ENCODE measurements at places on chromosomes 7 and 10.

DNA sequence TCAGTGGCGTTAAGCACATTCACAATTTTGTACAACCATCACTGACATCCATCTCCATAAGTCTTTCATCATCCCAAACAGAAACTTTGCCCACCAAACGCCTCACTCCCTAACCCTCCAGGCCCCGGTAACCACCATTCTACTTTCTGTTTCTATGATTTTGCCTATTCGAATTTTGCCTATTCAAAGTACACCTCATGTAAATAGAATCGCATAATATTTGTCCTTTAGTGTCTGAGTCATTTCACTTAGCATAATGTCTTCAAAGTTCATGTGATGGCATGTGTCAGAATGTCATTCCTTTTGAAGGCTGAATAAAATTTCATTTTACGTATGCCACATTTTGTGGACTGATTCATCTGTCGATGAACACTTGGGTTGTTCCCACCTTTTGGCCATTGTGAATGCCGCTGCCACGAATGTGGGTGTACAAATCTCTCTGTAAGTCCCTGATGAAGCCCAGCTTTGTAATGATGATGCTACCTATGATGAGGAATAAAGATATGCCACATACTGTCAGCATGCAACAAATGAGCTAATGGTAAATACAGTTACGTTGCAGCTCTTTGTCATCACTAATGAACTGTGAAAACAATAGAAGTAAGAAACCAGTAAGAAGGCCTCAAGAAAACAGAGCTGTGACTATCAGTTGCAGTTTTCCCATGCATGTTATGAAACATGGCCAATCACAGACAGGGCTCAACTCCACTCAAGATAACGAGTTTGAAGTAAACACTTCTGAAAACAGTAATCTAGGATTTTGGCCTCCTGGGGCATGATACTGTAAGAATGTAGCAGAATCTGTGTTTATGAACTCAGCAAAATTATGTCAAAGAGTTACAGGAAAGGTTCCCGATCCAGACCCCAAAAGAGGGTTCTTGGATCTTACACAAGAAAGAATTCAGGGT lies 120.0 kb downstream of the ADAM12 start:
- DNase-seq = no peak

GRCh38 chr7:92131764-92132330 lies 2.4 kb downstream of the CYP51A1 start:
- DNase-seq = no peak

- DNase-seq = no peak
These were observed 7.2 kb downstream of the DEPP1 start for GRCh38 chr10:44971434-44971833.

DNA sequence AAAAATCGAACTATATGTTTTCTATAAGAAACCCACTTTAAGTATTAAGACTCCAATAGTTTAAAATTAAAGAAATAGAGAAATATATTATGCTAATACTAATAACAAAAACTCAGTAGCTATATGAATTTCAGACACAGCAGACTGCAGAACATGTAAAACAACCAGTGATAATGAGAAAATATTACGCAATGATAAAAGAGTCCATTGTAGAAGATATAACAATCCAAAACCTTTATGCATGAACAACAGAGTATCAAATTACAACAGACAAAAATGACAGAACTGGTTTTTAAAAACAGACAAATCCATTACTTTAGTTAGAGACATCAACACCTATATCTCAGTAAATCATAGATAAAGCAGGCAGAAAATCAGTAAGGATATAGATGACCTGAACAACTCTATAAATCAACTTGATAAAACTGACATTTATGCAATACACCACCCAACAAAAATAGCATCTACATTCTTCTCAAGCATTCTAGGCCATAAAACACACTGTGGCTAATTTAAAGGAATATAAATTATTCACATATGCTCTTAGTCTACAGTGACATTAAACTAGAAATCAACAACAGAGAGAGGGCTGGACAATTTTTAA lies 669.5 kb upstream of the GHITM start:
- no peak for DNase-seq

- no peak for DNase-seq
These were observed 99.6 kb downstream of the STRA8 start for GRCh38 chr7:135333200-135333599.

DNA sequence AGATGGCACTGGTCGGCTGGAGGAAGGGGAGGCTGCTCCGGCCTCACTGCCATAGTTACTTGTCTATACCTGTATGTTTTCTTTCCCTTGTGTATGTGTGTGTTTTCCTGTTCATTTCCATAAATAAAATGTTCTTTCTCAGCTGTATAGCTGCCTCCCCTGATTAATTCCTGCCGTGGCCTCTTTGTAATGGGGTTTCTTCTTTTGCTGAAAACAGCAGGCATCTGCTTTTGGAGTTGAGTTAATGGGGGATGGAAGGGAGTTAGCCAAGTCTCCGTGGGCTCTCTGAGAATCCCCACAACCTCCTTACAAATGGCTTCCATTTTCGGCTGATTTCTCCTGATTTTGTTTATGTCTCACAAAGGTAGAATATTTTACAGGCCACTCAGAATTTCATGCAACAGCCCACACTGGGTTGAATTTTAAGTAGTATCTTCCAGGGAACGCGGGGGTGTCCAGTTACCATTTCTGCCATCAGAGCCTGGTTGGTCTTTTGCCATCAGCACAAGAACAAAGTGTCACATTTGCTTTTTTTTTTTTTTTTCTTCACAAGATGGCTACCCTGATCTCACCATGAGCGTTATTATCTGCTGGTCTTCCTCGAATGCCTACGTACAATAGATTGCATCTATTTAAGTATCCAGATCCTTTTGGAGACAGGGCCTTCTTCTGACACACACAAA lies 88.1 kb upstream of the NRP1 start:
- DNase-seq = no peak

GRCh38 chr10:103818765-103819374 lies 36.5 kb downstream of the SH3PXD2A start:
- DNase-seq = no peak

DNA sequence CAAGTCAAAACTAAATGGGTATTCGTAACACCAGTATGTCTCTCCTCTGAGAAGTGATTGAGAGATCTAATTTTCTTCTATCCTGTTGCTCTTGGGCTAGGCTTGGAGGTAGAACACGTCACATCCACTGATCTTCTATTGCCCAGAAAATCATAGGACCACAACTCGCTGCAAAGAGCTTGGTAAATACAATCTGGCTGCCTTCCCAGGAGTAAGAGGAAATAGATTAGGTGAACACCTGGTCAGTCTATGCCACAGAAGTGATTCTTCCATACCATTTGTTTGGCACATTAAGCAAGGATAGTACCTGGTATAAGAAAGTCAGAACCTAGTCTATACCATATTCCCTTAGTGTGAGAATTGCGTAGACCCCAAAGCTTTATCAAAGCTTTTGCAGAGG lies 129.3 kb upstream of the PHYHIPL start:
- DNase-seq = no peak

DNA sequence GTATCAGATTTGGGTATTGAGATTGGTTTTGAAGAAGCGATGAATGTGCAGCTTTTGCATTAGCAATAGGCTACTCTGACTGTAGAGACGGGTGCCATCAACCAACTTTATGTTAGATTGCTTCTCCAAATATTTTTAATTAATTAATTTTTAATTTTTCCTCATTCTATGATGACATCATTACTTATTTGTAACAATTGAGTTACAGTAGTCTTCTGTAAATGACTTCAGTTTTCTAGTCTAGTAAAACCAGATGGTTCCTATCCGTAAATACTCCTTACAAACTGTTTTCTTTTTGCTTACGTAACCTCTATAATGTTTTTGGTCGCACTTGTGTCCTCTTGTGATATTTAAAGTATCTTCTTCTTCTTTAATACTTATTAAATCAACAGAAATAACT lies 118.1 kb downstream of the ZNF736 start:
- no peak for DNase-seq

- DNase-seq = no peak
These were observed 206.8 kb upstream of the LYZL1 start for GRCh38 chr10:29081951-29082685.

DNA sequence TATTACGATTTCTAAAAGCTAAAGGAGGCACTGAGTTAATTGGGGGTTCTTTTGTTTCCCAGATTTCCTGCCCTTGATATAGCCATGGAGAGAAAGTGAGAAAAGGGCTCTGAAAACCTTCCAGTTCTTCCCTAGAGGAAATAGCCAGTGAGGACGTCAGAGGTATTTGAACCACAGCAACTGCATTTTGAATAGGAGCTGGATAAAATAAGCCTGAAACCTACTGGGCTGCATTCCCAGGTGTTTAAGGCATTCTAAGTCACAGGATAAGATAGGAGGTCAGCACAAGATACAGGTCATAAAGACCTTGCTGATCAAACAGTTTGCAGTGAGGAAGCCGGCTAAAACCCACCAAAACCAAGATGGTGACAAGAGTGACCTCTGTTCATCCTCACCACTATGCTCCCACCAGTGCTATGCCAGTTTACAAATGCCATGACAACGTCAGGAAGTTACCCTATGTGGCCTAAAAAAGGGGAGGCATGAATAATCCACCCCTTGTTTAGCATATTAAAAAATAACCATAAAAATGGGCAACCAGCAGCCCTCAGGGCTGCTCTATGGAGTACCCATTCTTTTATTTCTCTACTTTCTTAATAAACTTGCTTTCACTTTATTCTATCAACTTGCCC lies 85.1 kb upstream of the FRMD4A start:
- DNase-seq = no peak

GRCh38 chr10:27391325-27391724 lies 112.8 kb upstream of the RAB18 start:
- DNase-seq = no peak

- DNase-seq = no peak
These were observed 192.8 kb upstream of the PRSS58 start for GRCh38 chr7:142450695-142451094.

- no peak for DNase-seq
These were observed 1.8 kb downstream of the PALD1 start for GRCh38 chr10:70480239-70480861.

- no peak for DNase-seq
These were observed 2.8 kb upstream of the CFAP43 start for GRCh38 chr10:104234934-104235333.

DNA sequence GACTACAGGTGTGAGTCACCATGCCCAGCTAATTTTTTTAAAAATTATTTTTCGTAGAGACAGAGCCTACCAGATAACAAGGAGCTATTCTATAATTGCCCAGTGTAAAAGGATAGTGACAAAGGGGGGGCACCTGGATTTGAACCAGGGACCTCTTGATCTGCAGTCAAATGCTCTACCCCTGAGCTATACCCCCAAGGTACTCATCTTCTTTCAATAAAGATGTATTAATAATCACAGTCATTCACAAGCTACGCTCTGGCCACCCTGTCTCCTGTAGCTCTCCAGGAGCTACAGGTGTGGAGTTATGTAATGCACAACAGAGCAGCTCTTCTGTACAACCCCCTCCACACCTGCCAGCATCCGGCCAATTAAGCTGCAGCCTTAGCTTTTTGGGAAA lies 83.5 kb downstream of the ZNF777 start:
- DNase-seq = no peak

GRCh38 chr10:29543715-29544114 lies 91.1 kb downstream of the SVIL start:
- DNase-seq = no peak
